Fibroblast of skin of left biceps (primary cell): ENCODE measurements at places on chromosomes 11 and 22.

DNA sequence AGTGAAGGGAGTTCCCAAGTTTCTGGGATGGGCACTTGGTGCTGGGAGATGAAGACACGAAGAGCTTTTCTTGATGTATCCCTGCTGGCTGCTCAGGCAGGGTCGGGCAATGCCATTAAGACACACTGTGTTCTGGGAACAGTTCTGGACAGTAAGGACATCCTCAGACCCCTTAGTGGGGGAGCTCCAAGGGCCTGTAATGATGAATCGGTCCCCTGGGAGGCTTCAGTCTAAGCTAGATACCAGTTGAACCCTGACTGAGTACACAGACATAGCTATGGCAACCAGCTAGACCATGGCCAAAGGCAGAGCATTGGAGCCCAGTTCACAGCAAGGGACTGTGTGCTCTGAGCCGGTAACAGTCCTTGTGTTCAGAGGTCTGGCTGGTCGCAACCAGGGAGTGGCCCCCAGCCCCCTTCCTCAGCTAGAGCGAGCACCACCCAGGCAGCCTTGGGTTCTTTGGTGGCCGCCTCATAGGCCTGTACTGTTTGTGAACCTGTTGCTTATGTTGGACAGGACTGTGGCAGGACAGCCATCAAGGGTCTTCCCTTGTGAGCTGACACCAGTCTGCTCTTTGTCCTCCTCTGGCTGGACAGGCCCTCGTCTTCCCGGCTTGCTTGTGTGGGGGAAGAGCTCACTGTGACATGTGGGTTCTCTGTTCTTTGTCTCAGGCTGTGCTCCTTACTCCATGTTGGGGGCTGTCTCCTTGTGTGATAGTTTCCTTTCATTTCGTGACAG is 25.0 kb downstream of the MED15 start:
- DNase-seq = no peak

- no peak for DNase-seq
Observed at GRCh38 chr11:35218956-35219355, 80.0 kb downstream of the CD44 start.

- no peak for DNase-seq
Observed at GRCh38 chr11:108984523-108984922, 319.7 kb downstream of the DDX10 start.

DNA sequence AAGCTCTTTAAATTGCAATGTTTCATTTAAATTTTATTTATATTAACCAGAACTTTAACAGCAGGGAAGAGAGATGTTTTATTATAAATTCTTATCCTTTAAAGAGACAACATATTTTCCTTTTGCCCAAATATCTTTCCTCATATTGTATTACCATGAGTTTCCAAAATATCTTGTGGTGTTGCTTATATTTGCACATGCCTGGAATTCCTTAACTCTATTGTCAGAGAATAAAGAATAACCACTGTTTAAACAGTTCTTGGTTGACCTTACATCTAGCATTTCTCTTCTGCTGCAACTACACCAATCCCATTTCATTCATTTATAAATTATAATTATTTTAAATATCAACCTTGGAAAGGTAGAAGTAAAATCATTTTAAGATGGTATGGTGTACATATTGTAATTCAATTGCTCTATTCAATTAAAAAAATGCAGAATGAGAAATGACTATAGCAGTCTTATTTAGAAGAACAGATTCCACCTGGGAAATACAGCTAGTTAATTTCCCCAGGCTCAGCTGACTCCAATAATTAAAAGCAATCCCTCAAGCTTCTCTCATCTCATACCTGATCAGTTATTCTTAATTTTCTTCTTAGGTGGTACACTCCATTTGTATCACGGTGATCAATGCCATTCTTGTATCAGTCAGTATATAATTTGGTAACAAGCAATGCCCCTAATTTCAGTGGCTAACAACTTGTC is 923.3 kb downstream of the KCNA4 start:
- peak; percentile 29 for DNase-seq

DNA sequence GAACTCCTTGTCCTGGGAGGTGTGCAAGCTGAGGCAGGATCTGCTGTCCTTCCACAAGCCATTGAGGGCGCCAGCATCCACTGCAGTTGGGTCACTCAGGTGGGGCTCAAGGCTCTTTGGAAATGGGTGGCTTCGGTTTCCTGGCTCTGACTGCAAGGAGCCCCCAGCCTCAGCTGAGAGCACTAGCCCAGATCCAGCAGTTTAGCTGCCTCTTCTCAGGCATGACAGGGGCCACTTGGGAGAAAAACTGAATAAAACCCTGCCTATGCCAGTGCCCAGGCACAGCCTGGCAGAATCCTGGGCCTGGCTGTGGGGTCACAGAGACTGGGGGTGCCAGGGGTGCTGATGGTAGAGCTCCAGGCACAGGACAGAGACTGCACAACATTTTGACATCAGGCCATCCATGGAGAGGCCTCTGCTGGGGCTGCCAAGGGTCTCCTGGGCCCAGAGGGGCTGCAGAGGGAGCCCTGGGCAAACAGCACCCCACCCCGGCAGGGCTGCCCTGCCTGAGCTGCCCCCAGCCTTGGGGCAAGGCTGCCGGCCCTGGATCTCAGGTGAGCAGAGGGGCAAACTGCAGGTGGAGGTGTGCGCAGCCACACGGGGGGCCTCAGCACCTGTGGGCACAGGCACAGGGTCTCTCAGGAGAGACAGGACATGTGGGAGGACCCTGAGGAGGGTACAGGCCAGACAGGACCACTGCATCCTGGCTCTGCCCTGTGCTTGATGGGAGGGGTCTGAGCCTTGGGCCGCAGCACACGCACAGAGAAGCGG is 28.3 kb downstream of the RTN4R start:
- no peak for DNase-seq

DNA sequence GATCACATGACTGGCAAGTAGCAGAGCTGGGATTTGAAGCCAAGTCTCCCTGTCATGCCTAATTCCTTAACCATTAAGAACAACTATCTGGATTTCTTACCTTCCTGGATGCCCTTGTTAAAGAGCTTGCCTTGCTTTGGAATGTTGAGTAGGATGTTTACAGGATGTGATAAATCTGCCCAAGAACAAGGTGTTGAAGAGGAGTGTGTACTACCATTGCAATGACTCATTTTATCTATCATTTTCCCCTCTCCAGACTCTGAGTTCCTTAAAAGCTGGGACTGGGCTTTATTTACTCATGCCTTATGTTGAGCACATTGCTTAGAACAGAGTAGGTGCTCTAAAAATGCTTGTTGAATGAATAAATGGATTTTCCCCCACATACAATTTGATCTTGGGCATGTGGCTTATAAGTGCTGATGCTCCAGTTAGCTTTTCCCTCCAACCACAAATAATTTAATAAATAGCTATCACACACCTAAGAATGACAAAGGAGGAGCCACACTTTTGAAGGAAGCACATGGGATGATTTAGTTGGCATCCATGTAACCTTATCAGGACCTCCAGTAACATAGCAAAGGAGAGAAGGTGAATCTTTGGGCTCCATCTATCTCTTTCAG is 268.6 kb upstream of the SESN3 start:
- peak; percentile 87 for DNase-seq

- no peak for DNase-seq
Observed at GRCh38 chr11:21897752-21898151, 295.1 kb upstream of the ANO5 start.

- no peak for DNase-seq
Observed at GRCh38 chr22:33335611-33336279, 277.6 kb upstream of the SYN3 start.

DNA sequence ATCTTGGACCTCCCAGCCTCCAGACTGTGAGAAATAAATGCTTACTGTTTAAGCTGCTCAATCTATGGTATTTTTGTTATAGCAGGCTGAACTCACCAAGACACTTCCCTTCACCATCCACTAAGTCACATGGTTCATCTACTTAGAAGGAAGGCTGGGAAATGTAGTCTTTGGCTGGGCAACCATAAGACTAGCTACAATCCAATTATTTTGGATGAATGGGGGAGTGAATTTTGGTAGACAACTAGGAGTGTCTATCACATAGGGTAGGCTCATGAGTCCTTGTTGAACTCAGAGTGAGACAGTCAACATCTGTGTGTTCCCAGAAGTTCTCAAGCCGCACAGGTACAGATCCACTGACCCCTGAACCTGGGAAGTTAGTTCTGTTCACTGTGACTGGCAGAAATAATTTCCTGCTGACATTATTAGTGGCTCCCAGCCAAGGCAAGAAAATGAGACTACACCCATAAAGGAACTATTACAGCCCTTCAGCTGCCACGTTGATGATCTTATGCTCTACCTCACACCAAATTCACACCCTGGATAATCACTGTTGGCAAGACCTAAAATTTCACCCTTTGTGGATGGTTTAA is 3.1 kb upstream of the SLC35C1 start:
- no peak for DNase-seq

DNA sequence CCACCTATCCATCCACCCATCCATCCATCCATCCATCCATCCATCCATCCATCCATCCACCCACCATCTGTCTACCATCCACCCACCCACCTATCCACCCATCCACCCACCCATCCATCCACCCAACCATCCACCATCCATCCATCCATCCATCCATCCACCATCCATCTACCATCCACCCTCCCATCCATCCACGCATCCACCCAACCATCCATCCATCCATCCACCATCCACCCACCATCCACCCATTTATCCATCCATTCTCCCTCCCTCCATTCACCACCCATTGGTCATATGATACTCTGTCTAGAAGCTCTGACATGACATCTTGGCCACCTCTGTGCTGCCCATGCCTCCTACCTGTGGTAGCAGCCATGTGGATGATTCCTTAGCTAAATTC is 31.7 kb downstream of the MUC2 start:
- no peak for DNase-seq

DNA sequence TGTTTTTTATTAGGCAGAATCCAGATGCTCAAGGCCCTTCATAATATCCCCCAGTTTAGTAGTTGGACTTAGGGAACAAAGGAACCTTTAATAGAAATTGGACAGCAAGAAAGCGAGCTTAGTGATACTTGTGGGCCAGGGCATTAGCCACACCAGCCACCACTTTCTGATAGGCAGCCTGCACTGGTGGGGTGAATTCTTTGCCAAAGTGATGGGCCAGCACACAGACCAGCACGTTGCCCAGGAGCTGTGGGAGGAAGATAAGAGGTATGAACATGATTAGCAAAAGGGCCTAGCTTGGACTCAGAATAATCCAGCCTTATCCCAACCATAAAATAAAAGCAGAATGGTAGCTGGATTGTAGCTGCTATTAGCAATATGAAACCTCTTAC is 1.4 kb downstream of the HBB start:
- DNase-seq = no peak

DNA sequence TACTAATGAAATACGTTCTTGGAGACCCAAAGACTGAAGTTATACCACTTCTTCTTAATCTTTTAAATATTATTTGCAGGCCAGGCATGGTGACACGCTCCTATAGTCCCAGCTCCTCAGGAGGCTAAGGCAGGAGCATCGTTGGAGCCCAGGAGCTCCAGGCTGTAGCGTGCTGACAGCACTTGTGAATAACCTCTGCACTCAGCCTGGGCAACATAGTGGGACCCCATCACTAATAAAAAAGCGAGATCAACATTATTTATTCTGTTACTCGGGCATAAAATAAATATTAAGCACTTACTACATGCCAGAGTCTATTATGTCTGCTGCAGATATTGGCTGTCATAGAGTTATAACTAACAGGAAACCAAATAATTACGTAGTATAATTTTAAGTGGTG is 720 bp upstream of the MED17 start:
- no peak for DNase-seq

DNA sequence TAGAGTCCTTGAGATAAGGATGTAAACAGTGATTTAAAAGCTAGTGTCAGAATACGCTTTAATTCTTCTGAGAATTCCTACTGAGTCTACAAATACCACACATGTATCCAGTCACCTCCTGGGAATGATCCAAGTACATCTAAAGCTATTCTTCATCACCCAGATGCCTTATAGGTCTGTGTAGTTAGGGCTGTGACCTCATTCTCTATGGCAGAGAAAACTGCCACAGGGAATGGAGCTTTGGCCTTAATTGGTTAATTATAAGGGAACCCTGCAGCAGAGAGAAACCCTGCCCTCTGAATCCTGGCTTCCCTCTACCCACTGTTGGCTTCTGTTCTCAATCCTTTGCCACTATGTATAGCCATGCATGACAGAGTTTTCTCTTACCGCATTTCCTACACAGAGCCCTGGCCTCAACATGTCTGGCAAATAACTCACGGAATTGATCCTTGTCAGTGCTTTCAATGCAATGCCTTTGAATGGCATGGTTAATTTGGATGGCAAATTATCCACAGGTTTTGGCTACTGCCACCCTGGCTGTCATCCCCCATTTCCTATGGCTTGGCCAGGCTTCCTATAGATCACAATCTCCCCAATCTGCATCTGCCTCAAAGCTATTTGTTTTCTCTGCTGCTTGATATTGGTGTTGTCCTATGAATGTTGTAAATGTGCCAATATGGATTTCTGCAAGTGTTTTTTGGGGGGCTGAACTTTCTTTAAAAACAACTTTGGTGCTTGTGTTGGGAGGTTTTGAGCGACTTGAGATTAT is 2.9 kb downstream of the DIXDC1 start:
- peak; percentile 72 for DNase-seq

- DNase-seq = no peak
Observed at GRCh38 chr22:38491707-38492348, 14.3 kb downstream of the DDX17 start.

DNA sequence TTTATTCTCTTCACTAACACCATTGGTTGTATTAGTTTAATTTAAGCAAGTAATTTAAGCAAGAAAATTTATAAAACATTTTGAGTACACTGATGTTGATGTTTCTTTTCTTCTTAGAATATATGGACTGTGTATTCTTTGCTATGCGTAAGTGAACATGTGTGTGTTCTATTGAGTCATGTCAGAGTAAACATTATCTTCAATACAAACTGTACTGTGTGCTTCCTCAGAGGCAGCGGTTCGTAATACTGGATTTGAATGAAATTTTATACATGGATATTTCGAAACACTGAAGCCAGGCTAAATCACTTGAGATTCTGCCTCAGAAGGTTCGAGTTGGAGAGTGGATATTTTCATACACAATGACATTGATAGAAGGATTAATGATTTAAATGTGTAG is 452.6 kb downstream of the LUZP2 start:
- DNase-seq = no peak

GRCh38 chr11:43962383-43963278 is 20.2 kb downstream of the C11orf96 start:
- DNase-seq = no peak

GRCh38 chr11:2002807-2003206 is 5.2 kb upstream of the H19 start:
- no peak for DNase-seq

GRCh38 chr11:119888119-119888518 is 159.1 kb upstream of the NECTIN1 start:
- DNase-seq = no peak

DNA sequence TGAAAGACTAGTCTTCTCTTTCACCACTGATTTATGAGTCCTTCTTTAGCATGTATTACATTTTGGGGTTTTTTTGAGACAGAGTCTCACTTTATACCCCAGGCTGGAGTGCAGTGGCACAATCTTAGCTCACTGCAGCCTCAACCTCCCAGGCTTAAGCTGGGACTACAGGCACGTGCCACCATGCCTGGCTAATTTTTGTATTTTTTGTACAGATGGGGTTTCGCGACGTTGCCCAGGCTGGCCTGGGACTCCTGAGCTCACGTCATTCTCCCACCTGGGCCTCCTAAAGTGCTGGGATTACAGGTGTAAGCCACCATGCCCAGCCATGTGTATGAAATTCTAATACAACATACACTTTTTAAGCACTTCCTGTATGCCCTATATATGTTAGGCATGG is 26.3 kb upstream of the CXCR5 start:
- DNase-seq = no peak

GRCh38 chr11:90593099-90593498 is 370.2 kb upstream of the CHORDC1 start:
- no peak for DNase-seq
